ENCODE measurements at places on chromosomes 12 and 14.

DNA sequence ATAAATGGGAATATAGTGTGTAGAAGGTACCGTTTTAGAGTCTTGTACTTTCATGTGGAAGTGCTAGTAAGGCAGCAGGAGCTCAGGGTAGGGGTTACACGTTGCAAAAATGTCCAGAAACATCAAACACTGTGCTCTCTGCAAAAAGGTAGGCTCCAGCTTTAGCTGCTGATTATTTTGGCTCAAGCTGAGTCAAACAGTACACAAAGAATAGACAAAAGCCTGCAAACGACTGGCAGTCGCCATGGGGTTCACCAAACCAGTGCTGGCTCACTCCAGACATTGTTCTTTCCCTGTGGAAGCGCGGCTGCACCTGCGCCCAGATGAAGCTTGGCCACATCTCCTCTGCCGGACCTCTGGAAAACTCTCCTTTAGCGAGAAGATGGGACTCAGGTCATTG is 45.3 kb upstream of the NAA30 start:
- DNase-seq: no peak

DNA sequence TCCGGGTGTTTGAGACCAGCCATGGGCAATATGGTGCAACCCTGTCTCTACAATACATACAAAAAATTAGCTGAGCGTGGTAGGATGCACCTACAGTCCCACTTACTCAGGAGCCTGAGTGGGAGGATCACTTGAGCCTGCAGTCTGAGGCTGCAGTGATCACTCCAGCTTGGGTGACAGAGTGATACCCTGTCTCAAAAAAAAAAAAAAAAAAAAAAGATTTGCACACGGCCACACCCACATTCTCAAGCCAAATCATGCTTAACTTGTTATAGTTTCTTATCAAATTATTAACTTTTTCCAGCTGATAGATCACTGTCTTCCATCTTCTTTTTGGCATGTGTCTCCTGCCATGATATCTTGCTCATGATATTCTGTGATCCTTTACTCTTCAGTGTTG is 6.8 kb downstream of the DRAM1 start:
- DNase-seq: no peak

- DNase-seq: no peak
These were observed 7.4 kb downstream of the SALL2 start for GRCh38 chr14:21518725-21519124.

DNA sequence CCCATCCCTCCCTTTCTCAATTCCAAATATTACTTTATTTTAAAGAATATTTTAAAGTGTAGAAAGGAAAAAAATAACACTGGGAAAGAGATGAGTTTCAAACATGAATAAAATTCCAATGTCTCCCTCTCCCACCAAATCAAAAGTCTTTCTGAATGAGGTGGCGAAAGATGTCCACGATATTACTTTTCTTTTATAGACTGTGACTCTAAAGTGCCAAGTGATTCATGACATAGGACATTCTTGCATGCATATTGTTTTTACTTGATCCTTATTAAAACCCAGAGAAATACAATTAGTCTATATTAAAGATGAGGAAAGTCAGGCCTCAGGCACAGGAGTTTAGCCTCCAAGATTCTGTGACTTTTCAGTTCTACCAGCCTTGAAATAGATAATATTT is 16.0 kb upstream of the LUM start:
- no peak for DNase-seq

GRCh38 chr14:99287269-99287942 is 15.4 kb upstream of the BCL11B start:
- DNase-seq: no peak

DNA sequence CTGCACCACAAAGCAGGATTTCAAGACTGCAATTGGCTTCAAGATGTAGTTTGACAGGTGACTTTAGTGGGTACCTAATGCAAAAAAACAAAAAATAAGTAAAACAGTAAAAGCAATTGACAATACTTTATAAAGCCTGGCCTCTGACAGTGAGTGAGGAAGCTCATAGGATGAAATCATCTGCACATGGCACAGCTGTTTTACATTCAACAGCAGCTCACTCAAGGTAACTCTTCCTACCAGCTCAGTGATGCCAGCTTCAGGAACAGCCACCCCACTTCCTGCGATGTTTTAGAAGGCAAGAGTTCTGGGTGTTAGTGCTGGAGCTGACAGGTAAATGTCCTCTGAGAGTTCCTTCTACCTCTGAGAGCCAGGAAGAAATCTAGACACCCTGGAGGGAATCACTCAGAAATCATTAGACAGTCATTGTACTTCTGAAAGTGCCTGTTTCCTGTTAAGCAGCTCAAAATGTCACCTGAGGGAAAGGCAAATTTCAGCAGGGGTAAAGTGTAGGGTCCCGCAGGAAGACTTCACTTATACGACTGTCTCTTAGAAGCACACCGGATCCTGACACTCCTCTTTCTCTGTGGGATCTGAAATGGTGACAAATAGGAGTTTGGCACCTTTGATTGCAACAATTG is 99.9 kb downstream of the FOXN3 start:
- DNase-seq: no peak

- no peak for DNase-seq
These were observed 53.0 kb upstream of the KITLG start for GRCh38 chr12:88633312-88633711.

- DNase-seq: no peak
These were observed 41.8 kb upstream of the DCN start for GRCh38 chr12:91224401-91224800.

GRCh38 chr12:22255097-22255496 is 79.4 kb downstream of the ST8SIA1 start:
- no peak for DNase-seq

- no peak for DNase-seq
These were observed 979 bp downstream of the KCNA5 start for GRCh38 chr12:5044420-5045295.

DNA sequence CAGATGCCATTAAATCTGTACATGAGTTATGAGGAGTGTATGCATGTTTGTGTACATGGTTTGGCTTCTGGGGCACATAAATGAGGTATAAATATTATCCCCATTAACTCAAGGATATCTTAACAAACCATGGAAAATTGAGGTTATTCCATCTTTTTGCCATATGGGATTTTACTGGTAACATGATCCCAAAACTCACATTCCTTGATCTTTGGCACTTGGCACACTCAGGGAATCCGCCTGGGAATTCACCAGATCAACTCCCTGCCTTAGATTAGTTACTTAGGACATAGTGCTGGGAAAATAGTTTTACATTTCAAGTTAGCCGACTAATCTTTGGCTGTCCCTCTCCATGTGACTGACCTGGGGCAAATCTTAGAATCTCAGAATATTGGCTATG is 16.9 kb downstream of the CDKN1B start:
- no peak for DNase-seq

- DNase-seq: no peak
These were observed 46.2 kb downstream of the IL31 start for GRCh38 chr12:122127839-122128238.

DNA sequence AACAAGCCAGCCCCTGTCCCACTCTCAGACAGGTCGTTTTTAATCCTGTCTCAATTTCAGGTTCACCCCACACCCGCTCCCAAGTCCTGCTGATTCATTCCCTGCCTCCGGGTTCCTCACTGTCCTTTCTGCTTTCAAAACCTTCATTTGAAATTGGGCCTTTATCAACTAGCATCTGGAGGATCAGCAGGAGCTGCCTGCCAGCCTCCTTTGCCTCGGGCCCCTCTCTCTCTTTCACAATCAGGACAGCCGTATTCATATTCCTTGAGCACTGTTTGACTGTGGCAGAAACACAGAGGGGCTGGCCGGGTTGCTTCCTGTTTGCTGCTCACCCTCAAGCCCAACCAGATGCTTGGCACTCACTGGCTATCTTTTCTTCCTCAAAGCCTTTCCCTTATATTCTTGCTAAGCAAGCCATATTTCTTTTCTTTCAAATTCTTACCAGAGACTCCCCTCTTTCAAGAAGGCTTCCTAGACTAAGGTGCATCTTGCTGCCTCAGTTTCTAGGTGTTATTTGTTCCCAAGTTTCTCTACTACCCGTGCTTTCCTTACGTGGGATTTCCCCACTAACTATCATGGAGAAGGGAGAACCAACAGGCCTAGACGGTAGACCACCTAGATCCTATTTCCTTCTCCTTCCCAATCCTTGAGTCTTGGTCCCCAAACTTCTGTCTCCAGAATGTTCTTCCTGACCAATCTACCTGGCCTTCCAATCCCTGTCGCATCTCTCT is 3.0 kb downstream of the GALNT6 start:
- no peak for DNase-seq

GRCh38 chr12:80232837-80233236 is 133.5 kb downstream of the OTOGL start:
- DNase-seq: no peak

DNA sequence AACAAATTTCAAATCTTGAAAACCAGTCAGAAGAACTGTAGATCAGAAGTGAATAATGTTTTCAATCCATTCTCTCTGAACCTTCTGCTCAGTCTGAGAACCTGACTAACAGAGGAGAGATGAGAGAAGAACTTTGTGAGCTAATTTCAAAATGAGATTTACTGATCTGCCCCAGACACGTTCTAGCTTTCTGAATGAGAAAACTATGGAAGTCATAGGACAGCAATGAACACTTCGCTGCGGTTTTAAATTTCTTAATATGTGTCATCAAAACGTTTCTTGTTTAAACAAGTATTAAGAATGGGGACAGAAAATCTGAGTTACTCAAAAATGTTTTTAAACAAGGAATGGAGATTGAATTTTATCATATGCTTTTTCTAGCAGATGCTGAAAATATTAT is 66.6 kb upstream of the FAR2 start:
- DNase-seq: no peak

DNA sequence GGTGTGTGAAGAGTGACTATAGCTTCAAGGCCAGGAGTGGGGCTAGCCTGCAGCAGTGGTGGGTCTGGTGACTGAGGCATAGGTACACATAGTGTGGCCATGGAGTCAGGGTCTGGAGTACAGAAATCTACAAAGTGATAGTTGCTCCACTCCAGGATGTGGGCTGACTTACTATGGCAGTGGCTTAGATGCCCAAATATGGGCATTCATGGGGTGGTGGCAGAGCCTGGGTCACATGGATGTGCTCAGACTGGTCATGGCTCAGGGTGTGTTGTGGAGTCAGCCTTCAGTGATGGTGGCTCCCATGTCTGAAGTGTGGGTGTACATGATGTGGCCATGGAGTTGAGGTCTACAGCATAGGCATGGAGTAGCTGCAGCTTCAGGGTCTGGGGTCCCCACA is 27.3 kb downstream of the CLEC6A start:
- no peak for DNase-seq

DNA sequence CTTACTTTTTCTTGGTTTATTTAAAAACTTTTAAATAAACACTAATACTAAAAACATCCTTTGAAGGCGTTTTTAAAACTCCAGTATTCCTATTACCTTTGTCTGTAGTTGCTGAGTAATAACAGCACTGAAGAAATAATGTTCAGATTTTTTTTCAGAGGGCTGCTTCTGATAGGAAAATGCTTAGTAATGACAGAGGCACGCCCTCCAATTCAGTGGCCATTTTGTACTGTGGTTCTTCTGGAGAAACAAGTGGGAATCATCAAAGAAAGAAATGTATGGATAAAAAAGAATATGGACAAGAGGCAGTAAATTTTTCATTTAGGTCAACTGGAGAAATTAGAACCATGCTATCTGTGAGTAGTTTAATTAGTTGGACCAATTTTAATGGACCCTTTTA is 13.6 kb downstream of the VEZT start:
- no peak for DNase-seq

- DNase-seq: no peak
These were observed 717 bp downstream of the PPHLN1 start for GRCh38 chr12:42326541-42327226.

DNA sequence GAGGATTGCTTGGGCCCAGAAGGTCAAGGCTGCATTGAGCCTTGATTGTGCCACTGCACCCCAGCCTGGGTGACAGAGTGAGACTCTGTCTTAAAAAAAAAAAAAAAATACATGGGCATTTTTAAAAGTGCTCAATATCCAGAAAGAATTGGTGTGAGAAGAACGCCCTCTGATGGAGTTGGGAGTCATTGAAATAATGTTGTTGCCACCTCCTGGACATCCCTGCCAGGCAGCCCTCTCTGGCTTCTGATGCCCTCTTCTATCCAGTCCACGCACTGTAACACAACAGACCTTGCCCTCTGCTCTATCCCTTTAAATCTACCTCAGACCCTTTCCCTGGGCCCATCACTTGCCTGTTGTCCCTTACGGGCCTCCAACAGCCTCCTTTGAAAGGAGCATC is 4.9 kb downstream of the PTGDR start:
- no peak for DNase-seq
